ENCODE measurements at places on chromosomes 1 and 21.

- DNase-seq = no peak
Measured at GRCh38 chr1:207833381-207833780, 77.5 kb downstream of the CD34 start.

GRCh38 chr1:202888221-202888530, 773 bp downstream of the RABIF start:
- no peak for DNase-seq

GRCh38 chr1:230568008-230568407, 74.3 kb upstream of the COG2 start:
- no peak for DNase-seq

DNA sequence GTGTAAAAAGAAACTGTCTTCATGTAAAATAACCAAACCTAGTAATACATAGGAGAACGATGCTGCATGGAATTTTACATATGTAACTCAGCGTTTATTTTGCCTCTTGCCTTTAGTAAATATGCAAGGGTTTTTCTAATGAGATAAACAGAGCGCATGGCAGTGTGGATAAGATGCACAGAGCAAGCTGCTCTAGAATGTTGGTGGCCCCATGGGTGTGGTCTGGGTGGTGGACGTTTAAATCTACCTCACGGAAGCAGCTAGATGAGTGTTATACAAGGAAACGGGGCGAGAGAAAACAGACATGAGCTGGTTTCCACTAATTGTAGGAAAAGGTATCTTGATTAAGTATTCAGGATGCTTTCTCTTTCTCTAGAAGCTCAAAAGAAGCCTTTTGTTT, 205.9 kb downstream of the DSCAM start:
- no peak for DNase-seq

DNA sequence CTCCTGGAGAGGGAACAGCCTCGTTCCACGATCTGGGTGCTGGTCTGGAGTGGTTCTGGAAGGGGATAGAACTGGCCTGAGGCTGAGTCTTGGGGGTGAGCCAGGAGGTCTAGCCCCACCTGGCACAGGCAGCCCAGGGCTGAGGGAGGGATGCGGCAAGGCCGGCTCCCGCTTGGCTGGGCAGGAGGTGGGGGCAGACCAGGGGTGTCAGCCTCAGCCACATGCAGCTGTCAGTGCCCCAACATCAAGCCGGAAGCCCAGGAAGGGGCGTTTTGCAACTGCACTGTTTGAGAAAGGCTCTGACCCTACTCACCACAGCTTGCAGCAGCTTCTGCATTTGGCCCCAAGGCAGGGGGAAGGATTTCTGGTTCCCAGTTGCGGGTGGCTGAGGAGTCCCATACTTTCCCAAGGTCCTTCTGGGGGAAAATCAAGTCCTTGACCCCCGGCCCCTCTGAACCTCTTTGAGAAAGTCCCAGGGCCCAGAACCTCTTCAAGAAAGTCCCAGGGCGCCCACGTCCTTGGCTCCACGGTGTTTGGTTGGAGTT, 2.0 kb downstream of the EFHD2 start:
- peak; percentile 79 for DNase-seq

DNA sequence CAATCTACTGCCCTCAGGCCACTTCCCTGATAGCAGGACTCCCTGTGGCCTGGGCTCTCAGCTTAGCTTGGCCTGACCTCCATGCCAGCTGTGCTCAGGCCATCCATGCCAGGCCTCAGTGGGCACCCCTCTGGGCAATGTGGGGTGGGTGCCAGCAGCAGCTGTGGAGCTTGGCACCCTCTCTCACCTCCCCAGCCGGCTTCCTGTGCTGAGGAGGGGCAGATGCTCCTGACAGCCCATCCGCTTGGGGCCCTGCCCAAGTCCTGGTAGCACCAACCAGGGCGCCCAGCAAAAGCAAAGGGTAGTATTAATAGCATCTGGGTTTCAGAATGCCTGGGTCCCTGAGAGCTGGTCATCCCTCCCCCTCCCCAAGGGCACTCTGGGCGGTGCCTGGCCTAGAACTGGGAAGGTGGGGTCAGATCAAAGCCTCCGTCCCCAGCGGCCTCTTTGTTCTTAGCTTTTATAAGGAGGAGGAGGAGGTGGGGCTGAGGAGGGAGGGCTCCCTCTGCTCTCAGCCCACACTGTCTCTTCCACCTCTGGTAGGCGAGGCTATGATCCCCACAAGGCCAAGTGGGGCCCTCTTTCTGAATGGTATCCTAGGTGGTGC, 6.1 kb downstream of the EFNA4 start:
- DNase-seq = no peak

GRCh38 chr1:210299501-210299900, 29.2 kb upstream of the HHAT start:
- no peak for DNase-seq

DNA sequence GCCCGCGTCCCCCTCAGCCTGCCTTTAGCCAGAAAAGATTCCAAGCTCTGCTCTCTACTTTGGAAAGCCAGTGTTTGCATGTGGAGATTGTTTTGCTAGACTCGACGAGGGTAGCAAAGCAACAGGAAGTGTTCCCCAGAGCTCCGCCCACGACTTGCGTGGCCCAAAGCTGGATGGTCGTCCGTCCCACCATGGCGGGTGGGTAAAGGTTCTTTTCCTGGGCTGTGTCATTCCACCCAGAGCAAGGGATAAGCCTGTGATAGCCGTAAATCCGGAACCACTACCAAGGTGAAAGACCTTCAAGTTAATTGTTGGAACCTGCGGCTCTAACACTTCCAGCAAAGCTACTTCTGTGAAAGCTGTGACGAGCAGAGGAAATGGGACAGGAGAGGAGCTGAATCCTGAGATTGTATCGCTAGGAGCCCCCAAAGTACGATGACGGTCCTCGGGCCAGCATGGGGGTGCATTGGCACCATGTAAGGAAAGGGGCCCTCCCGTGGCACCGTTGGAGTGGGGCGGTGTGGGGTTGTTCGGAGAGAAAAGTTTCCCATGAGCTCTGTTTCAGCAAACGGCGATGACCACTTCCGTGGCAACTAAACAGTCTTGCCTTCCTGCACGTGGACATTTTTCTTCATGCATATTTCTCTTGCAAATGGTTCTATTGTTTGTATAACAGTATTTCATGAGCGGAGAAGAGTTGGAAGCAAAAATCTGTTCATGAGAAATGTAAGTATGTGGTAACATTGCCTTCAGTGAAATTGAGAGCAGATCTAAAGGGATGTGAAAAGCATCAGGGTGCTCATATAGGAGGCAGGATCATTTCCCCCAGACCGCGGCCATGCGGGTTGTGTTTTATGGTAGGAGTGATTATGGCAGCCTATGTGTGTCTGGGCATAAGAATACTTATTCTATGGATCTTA, 8.4 kb downstream of the MX2 start:
- no peak for DNase-seq

GRCh38 chr1:6396998-6397397, 3.4 kb upstream of the ACOT7 start:
- DNase-seq = no peak

DNA sequence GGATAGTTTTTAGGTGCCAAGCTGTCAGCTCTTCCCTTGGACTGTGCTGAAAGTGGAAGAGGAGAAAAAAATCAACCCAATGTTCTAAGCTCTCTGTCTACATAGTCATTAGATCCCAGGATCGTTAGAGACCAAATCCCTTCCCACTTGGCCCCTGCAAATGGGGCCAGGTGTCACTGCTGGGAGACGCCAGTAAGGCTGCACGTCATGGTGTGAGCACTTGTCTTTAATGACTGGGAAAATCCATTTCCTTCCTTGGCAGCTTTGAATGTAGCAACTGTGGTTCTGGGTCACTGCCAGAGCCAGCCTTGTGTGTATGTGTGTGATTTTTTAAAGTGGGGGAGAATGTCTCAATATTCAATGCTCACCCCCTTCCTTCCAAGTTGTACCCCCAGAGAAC, 59.9 kb downstream of the MAN1C1 start:
- DNase-seq = no peak

GRCh38 chr21:45945868-45946210, 35.7 kb upstream of the COL6A1 start:
- DNase-seq = no peak

DNA sequence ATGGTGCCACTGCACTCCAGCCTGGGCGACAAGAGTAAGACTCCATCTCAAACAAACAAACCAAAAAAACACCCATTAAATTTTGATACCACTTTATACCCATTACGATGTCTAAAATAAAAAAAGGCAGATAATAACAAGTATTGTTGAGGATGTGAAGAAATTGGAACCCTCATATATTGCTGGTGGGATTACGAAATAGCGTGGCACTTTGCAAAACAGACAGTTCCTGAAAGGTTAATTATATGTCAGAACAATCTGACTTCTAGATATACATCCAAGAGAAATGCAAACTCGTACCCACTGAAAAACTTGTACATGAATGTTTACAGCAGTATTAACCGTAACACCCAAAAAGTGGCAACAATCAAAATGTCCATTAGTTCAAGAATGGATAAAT, 70.3 kb downstream of the USP24 start:
- DNase-seq = no peak

DNA sequence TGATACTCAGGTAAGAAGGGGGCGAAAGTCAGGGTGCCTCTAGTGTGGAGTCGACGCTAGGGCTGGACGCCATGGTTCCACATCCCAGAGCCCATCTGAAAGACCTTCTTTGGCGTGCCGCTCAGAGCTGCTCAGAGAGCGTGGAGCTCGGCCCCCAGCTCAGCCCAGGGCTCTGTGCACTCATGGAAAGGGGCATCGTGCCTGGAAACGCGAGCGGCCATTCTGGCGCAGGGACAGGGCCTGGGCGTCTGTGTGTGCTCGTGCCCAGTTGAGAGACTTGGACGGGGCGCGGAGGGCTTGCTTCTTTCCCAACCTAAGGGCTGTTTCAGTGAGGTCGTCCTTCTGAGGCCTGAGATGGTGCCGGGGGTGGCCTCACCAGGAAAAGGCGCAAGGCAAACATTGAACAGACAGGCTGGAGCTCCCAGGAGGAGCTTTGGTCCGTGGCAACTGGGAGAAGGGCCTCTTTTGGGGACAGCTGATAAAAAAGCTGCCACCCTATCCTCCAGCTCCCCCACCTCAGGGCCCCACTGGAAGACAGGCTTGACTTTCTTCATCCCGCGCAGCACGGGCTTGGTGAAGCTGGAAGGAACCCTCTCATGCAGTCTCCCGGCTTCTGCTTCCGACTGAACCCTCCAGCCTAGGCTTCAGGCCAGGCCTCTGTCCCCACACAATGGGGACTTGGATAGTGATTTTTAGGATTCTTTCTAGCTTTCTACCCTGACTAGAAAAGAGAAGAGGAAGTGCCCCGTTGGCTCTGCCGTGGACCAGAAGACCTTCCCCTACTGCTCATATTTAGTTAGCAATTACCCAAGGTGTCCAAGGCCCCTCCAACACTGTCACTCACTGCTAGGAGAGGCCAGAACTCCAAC, 77.1 kb downstream of the CD58 start:
- no peak for DNase-seq

GRCh38 chr1:101002551-101002950, 23.0 kb downstream of the DPH5 start:
- peak; percentile 18 for DNase-seq

DNA sequence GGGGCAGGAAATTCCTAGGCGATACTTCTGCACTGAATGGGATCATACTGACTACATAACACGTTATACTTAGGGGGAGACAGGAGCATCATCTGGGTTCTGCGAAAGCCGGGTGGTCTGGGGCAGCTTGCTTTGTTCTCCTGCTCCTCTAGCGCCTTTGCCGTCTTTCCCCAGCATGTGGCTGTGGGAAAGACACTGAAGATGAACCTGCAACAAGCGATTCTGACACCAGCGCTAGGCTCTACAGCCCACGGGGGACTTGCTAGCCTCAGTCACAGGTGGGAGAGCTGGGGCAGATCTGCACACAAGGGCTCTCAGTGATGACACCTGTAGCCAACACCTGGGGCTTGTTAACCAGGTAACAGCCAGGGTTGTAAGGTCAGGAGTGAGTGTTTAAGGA, 51.8 kb downstream of the CD46 start:
- DNase-seq = no peak

GRCh38 chr1:77977989-77978292, 931 bp downstream of the FUBP1 start:
- DNase-seq = no peak

- DNase-seq = no peak
Measured at GRCh38 chr21:42056996-42057689, 14.0 kb upstream of the UMODL1 start.

- peak; percentile 8 for DNase-seq
Measured at GRCh38 chr1:93448983-93449804, 1.3 kb downstream of the FNBP1L start.

- DNase-seq = no peak
Measured at GRCh38 chr1:217569021-217569420, 61.9 kb downstream of the GPATCH2 start.

GRCh38 chr1:6001992-6002576, 9.9 kb upstream of the NPHP4 start:
- DNase-seq = no peak

- DNase-seq = no peak
Measured at GRCh38 chr1:32915766-32916706, 14.8 kb upstream of the TMEM54 start.

- DNase-seq = no peak
Measured at GRCh38 chr1:217322834-217323233, 308.1 kb downstream of the GPATCH2 start.

- DNase-seq = no peak
Measured at GRCh38 chr1:33866281-33866680, 2.4 kb downstream of the HMGB4 start.

- no peak for DNase-seq
Measured at GRCh38 chr1:51189421-51190073, 46.5 kb upstream of the RNF11 start.

DNA sequence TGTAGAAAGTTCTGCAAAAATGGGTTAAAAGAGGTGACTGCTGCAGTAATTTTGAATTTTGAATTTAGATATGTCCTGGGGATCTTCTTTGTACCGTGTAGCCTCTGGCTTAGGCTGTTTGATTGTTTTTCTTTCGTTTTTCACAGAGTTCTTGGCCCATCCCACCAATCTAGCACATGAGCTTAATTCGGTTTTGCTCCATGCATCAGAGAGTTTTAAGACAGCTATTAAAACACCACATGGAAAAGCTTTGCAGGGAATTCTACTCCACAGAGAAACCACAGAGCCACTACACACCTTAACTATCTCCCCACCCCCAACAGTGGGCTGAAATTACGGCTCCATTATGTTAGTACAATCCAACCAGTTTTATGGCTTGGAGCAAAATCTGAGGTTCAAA, 25.5 kb downstream of the SPAG17 start:
- DNase-seq = no peak

- no peak for DNase-seq
Measured at GRCh38 chr1:88700425-88701013, 16.4 kb downstream of the PKN2 start.

DNA sequence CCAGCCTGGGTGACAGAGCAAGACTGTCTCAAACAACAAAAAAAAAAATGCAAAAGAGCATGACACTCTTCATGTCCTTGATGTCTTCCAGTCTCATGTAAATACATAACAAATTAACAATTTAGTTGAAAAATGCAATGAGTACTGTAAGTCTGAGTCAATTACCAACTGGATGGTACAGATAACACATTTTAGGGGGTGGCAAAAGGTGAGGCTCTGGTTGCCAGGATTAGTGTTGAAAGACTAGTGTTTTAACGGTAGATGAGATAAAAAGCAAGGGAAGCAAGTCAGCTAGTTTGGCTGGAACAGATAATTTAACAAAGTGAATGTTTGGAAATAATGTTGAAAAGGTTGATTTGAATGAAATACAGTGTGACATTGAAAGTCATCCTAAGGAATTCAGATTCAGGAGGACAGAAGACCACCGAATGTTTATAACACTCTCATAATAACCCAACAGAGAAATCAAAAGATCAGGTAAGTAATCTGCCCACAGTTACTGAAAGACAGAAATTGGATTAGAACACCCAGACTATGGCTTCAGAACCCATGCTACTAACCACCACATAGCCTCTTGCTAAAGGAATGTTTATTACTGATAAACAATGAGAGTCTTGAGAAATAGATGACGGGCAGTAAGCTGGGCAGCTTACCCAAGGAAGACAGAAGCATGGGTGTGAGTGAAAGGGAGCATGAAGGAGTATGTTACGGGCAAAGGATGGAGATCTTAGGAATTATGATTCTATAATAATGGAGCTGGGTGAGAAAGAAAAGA, 312.4 kb downstream of the HMCN1 start:
- no peak for DNase-seq
